ENCODE measurements at places on chromosomes 1 and 21.

GRCh38 chr1:89532228-89532627 lies 7.6 kb downstream of the LRRC8B start:
- no peak for DNase-seq

- peak; percentile 71 for DNase-seq
Measured at GRCh38 chr1:9441451-9442133, 97.7 kb upstream of the SLC25A33 start.

GRCh38 chr1:84653130-84653677 lies 37.1 kb downstream of the SSX2IP start:
- no peak for DNase-seq

GRCh38 chr1:151763990-151764389 lies 694 bp upstream of the MRPL9 start:
- no peak for DNase-seq

GRCh38 chr1:244280859-244281258 lies 170.8 kb downstream of the ADSS2 start:
- no peak for DNase-seq

GRCh38 chr1:110717179-110717578 lies 42.4 kb upstream of the KCNA3 start:
- no peak for DNase-seq

- DNase-seq = no peak
Measured at GRCh38 chr21:34097442-34097841, 24.1 kb downstream of the MRPS6 start.

Measured in eye (tissue), 1 donor.